Hindlimb muscle (tissue), 1 donor: ENCODE measurements at places on chromosomes 6 and 20. TPM values are rescaled to one million over a fixed set of nuclear protein-coding genes. Genes with fewer than 3 reads are reported as not detected.

The PI16 gene
- 17.2 TPM for polyA plus RNA-seq

DNA sequence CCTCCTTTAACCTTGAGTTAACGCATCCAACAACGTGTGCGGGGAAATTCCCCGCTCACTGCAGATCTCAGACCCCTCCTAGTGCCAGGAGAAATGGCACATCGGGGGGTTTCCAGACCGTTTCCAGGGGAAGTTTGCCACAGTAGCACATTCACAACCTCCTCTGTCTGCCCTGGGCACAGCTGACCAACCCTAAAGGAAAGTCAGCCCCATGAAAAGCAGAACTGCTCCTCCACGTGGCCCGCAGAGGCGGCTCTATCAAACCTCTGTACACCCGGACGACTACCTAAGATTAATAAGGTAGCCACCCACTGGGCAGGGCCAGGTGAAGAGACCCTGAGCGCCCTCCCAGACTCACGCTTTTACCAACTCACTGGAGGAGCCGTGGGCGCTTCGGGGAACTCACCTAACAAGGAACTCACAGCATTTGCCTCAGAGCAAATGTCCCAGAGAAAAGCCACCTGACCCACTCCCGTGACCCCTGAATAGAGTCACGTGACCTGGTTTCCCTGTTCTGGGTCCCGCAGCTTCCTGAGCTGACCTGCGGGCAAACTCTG lies 93.1 kb downstream of the PRND start:
- no peak for DNase-seq

GRCh38 chr6:56933650-56934049 lies 21.3 kb upstream of the BEND6 start:
- DNase-seq, result no peak

The EPHA7 gene
- 3.5 TPM for polyA plus RNA-seq

DNA sequence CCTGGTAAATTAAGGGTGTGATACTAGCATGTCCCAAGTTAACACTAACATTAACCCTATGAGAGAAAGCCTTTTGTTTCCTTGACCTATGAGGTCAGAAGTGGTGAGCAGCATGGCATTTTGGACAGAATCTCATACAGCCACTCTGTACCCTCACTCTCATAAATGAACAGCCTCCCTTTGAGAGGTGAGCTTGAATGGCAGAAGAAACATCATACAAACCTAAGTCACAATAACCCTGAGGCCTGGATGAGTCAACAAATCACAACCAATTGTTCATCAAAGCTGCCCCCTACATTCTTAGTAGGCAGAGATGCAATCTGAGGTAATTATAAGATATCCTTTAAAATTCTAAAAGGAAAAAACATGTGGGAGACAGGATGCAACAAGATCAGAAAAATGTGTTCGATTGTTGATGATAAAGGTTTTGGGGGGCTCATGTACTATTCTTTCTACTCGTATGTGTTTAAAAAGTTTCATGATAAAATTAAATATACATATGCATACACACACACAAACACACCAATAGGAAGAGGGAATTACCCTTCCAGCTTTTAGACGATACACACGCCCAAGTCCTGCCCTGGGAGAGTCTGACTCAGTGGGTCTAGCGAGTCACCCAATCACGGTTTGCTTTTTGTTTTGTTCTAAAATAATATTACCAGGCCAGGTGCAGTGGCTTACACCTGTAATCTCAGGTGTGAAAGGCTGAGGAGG lies 117.3 kb downstream of the ARHGAP18 start:
- DNase-seq, result no peak

The RSPO3 gene
- 12.7 TPM for polyA plus RNA-seq
